ENCODE measurements at places on chromosomes 3 and 15.

DNA sequence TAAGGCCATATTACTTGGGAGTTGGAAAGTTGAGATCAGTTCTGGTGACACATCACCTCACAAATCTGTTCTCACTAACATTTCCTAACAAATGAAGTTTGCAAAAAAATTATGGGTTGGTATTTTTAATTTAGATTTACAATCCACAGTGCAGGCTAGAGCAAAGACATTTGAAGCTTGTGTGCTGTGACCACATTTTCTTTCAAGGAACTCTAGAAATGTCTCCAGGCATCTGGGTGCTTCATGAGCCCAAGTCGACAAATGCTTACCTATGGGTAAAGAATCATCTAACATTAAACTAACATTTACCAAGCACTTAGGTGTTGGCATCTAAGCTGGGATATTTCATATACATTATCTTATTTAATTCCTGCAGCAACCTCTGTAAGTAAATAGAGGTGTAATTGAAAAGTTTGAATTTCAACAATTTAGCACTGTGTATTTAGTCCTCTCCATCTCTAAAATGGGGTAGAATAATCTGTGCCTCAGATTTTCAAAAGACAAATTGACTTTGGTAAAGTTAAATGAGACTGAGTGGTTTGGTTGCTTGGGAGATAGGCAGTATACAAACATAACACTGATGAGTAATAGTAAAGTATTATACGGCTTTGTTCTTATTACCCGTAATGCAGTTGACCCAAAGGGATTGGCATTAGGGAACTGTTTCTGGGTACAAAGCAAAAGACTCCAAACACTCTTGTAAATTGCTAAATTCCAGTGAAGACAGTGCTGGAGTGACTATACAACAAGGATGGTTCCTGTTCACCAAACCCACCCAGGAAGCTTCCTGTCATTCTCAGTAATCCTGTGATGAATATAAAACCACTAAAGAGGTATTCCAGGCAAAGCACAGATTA is 162.5 kb downstream of the TPRG1 start:
- DNase-seq = no peak

GRCh38 chr3:57837686-57838085 is 81.6 kb downstream of the SLMAP start:
- no peak for DNase-seq

DNA sequence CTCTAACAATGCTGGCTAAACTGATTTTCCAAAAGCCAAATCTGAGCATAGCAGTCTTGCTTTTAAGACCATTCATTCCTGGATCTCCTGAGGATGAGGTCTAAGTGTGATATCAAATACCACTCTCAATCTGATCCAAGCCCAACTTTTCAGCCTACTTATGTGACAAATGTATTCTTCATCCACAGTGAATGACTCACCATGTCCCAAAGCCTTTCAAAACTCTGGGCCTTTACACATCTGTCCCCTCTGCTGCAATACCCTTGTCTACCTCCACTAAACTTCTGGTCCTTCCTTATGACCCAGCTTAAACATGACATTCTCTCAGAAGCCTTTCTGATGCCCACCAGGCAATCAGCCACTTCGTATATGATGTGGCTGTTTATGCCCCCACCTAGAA is 4.6 kb downstream of the ANAPC13 start:
- no peak for DNase-seq

- no peak for DNase-seq
Observed at GRCh38 chr3:183954875-183955274, 62.8 kb downstream of the ABCC5 start.

DNA sequence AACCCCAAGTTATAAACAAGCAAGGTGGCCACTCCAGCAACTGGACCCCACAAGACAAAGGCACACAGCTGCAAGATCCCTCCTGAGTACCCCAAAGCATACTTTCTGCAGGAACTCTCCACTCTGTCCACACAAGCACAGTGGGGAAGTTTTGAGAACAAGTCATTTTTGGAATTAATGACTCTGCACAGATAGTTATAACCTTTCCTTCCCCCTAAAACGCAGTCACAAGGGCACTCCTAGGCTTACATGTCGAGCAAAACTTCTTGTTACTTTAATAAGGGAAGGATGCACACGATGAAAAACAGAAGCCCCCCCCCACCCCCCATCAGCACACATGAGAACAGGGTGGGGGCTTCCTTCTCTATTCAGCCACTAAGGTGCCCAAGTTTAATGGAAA is 1.2 kb downstream of the STIMATE start:
- DNase-seq = no peak

DNA sequence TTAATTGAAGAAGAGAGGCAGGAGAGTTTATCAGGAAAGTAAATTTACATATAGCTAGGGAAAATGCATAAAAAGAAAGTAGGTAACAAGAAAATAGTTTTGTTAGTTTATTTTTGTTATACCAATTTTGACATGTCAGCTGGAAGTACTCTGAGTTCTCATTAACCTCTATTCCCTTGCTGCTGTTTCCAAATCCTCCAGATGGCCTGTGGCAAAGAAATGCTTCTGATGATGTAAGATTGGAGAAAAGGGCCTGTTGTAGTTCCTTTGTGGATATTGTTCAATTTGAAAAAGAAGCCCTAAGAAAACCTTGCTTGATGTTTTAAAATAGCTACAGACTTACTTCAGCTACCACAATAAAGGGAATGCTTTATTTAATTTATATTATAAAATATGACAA is 192.9 kb upstream of the SLITRK3 start:
- no peak for DNase-seq

DNA sequence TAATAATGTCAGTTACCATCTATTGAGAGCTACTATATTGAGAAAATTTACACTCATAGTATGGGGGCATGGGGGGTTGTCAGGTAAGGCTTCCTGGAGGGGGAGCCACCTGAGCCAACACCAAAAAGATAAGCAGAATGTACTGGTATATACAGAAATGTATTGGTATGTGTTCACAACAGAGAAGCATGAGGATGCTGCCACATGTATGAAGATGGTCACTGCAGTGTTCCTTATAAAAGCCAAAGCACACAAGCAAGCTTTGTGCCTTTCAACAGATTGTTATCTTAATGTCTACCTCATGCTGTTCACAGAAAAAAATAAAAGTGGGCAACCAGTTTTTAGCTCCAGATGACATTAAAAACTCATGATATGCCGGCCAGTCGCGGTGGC is 149.0 kb downstream of the MAGI1 start:
- no peak for DNase-seq

- no peak for DNase-seq
Observed at GRCh38 chr3:123110282-123110975, 43.6 kb downstream of the PDIA5 start.

DNA sequence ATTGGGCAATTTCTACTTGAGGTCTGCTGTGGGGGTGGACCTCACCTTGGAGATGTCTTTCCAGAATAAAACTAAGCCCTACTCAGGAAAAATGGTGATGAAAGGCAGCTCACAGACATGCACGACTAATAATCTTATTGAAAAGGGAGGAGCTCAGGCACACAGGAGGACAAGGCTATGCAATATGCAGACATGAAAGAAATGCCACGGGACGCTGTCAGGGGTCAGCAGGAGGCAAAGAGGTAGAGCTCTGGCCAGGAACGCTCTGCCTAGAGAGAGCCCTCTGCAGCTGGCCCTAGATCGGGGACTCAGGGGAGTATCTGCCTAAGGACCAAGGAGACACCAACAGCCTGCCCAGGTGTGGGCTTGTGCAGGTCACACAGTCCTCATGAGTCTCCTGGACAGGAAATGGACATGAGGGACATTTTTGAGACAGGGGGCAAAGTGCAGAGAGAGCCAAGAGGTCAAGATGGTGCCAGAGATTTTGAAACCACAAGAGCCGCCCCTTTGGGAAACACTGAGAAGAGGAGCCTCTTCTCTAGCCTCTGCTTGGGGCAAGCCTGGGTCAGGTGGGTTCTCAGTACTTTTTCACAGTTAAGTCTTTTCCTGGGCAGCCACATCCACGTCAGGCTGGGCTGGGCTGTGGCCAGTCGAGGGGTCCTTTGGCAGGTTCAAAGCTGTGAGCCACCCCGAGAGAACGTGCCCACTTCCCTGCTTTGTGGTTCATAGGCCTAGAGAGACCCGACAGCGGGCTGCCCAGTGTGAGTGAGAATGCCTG is 23.2 kb downstream of the EAF1 start:
- no peak for DNase-seq

DNA sequence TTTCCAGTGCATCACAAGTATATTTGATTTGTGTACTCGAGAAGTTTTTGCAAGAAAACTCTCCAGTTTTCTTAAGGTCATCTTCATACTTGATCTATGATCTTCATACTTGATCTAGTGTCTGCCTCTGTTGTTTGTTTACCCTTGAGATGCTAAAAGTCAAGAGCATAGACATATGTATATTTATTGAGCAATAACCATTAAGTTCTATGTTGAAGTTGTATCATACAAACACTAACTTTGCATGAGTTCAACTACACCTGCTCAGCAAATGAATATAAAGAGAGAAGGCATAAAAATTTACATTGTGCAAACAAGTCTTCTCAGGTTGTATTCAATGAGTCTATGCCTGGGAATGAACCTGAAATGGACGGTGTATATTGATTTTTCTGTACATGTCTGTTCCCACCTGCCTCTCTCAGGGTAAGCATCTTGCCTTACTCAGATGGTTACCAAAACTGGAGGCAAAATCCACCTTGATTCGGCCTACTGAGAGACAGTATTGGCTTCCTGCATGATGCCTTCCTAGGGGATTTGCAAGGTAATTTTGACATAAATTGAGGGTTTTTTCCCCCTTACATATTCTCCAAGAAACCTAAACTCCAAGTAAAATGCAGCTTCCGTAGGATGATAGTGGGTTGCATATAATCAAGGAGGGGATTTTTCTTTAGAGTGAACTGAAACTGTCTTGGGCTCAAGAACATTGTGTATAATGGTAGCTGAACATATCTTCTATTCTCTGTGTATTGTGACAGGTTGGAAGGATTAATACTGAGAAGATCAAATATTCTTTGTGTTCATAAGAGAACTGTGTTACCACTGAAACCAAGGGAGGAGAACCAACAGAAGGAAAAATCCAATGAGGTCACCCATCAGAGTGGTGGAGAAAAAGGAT is 110.4 kb downstream of the FILIP1L start:
- no peak for DNase-seq

- no peak for DNase-seq
Observed at GRCh38 chr3:160133757-160134156, 91.5 kb upstream of the C3orf80 start.

GRCh38 chr3:153963012-153963411 is 158.2 kb upstream of the ARHGEF26 start:
- no peak for DNase-seq

DNA sequence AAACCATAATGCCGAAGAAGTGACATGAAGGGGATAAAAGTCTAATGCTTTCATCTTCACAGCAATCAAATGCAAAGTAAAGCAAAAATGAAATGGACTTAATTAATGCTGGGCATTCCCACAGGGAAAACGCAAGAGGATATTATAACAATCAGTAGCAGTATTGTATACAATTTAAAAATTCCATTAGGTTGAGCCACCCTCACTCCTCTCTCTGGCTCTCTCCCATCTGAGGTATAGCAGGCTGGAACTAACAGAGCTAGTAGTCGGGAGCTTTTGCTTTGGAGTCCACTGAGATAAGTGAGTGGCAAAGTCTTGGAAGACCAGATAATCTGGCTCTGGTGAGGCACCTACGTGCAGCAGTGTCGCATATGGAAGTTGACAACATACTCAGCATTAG is 33.9 kb downstream of the DET1 start:
- no peak for DNase-seq

DNA sequence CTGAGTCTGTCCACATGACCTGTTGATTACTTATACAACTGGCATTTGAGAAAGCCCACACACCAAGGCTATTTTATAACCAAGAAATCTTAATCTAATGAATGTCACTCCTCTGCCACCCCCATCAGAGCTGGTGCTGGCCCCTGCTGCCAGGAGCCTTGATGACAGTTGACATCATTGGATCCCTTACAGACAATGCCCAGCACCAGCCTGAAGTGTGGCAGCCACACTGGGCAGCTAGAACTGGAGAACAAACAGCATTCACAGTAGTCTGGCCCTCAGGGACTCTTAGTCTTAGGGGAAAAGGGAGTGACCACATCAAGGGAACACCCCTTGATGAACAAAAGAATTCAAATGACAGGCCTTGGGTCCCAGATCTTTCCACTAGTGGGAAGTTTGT is 840.6 kb downstream of the EPHA3 start:
- DNase-seq = no peak

GRCh38 chr15:74173380-74174218 is at the start of gene ISLR:
TSS of gene ISLR (plus strand) at chr15:74173710. CDS start at chr15:74174859, 1,149 bp downstream.
- DNase-seq = no peak

DNA sequence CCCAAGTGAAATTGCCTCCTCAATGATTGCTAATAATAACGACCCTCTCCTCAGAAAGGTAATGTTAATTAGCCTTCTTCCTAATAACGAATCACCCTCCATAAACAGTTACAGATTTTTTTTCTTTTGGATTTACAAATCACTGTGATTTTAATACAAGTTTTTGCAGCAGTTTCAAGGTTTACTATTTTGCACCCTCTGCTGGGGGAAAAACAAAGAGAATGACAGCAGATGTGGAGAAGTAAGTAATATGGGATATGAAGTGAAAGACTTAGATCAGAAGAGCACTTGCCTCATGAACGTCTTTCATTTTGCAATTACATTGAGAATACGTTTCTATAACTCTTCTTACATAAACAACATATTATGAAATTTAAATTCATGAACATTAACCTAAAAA is 16.1 kb upstream of the CNTN3 start:
- no peak for DNase-seq

DNA sequence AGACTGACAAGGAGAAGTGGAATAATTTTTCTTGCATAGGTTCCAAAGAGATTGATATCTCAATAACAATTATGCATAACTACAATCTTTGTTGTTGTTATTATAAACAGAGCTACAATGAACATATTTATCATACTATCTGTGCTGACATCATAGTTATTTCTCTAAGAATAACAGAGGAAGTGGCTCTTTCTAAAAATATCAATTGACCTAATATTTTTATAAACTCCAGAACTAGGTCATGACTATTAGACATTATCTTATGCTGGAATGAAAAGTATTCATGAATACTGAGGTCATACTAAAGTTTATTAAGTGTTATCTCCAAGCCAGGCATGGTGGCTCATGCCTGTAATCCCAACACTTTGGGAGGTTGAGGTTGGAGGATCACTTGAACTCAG is 114.1 kb downstream of the DCLK3 start:
- DNase-seq = no peak

GRCh38 chr3:49807431-49808114 is 4.5 kb downstream of the INKA1 start:
- DNase-seq = no peak

DNA sequence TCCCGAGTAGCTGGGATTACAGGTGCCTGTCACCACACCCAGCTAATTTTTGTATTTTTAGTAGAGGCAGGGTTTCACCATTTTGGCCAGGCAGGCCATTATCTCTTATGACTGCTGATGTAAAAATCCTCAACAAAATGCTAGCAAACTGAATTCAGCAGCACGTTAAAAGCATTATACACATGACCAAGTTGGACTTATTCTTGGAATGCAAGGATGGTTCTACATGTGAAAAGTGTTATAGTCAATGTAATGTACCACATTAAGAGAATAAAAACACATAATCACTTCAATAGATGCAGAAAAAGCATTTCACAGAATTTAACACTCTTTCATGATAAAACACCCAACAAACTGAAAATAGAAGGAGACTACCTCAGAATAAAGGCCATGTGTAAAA is 20.2 kb downstream of the RNF13 start:
- DNase-seq = no peak

Measured in NCI-H187 (cell line).